Upper lobe of left lung (tissue), 6 donors: ENCODE measurements at places on chromosomes 4 and X.

- DNase-seq: no peak
Observed at GRCh38 chrX:121851033-121851432, 803.6 kb downstream of the GLUD2 start.

DNA sequence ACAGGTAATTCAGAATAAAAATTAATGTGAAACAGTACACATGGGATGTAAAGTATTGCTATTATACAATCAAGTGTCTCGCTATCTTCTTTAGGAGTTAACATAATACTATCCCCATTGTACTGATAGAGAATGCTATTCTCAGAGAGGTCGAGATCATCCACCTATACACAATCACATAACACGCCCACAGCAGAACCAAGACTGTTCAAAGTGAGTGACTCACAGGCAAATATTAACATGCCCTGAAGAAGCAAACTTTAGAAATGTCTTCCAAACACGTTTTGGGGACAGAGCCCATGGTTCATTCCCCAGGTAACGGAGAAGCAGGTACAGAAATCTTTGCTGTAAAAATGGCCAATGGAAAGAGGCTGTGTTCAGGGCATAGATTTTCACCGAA lies 50.1 kb upstream of the PHKA2 start:
- no peak for DNase-seq

- no peak for DNase-seq
Observed at GRCh38 chrX:123093792-123094191, 90.3 kb upstream of the GRIA3 start.

DNA sequence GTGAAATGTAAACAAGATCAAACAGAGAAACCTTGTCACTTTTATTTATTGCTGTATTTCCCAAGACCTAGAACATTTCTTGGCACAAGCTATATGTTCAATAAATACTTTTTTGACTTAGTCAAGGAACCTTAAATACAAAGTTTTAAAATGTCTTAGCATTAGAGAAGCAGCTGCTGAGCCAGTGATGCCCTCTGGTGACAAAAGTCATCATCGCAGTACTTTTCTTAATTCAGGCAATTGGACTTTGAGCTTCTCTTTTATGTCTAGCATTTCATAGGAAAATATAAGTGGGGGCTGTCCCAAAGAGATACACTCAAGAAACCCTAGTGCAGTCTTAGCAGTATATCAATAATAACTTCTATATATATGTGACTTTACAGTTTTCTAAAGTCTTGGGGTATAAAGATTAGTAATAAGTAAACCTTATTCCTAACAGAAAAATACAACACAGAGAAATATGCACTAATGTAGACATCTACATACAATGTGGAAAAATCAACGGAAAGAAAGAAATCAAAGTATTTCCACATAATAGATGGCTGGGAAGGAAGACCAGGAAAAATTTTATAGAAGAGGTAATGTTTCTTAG lies 118.4 kb downstream of the DTHD1 start:
- DNase-seq: no peak

GRCh38 chr4:156378033-156378665 lies 424.5 kb upstream of the CTSO start:
- no peak for DNase-seq

DNA sequence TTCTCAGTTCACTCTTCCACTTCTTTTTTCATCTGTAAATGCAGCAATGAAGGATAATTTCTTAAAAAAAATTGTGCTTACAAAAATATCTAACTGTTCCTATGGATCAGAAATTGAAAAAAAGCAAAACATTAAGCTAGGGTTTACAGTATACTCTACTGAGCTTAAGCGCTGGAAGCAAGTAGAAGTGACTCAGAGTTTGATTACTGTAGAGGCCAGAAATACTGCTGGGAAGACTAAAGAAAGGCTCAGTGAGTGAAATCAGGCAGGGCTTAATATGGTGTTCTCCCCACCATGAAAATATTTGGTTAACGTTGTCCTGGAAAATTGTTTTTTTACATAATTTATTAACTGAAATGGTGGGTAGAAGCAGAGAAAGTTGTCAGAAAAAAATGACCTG lies 1061.8 kb upstream of the GRIA3 start:
- DNase-seq: no peak

DNA sequence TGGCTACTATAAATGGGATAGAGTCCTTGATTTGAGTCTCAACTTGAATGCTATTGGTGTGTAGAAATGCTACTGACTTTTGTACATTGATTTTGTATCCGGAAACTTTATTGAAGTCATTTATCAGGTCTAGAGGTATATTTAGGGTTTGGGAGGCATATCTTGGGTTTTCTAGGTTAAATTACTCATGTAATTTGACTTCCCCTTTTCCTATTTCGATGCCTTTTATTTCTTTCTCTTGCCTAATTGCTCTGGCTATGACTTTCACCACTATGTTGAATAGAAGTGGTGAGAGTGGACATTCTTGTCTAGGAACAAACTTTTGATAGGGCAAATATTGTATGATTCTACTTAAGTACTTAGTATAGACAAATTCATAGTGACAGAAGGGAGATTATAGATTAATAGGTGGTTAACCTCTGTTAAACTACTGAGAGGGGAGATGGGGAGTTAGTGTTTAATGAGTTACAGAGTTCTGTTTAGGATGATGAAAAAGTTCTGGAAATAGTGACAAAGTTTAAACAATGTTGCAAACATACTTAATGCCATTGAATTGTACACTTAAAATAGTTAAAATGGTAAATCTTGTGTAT lies 22.8 kb upstream of the HSPA4L start:
- no peak for DNase-seq

DNA sequence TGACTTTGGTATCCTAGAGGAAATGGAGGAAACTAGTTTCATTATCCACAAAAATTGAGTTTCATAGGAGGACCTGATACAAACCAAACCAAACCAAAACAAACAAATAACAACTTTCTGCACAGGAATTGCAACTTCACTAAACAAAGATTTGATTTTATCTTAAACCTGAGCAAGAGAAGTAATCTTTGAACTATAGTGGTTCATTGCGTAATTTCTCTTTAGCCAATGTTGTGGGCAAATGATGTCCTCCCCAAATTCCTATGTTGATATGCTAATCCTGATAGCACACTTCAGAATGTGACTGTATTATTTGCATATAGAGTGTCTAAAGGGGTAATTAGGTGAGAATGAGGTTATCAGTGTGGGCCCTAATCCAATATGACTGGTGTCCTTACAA lies 102.4 kb downstream of the CAMK2D start:
- DNase-seq: no peak
